Left lung (tissue), 14 donors: ENCODE measurements at places on chromosomes 2 and 18. TPM values are rescaled to one million over a fixed set of nuclear protein-coding genes. Genes with fewer than 3 reads are reported as not detected.

- no peak for DNase-seq
- H3K4me1 ChIP-seq = no peaks in the 10 kb centered on the region
- no peaks in the 10 kb centered on the region for H3K27me3 ChIP-seq
- H3K4me3 ChIP-seq = no peak overlapping the region
Observed at GRCh38 chr2:28201671-28202180, 190.9 kb upstream of the FOSL2 start.

DNA sequence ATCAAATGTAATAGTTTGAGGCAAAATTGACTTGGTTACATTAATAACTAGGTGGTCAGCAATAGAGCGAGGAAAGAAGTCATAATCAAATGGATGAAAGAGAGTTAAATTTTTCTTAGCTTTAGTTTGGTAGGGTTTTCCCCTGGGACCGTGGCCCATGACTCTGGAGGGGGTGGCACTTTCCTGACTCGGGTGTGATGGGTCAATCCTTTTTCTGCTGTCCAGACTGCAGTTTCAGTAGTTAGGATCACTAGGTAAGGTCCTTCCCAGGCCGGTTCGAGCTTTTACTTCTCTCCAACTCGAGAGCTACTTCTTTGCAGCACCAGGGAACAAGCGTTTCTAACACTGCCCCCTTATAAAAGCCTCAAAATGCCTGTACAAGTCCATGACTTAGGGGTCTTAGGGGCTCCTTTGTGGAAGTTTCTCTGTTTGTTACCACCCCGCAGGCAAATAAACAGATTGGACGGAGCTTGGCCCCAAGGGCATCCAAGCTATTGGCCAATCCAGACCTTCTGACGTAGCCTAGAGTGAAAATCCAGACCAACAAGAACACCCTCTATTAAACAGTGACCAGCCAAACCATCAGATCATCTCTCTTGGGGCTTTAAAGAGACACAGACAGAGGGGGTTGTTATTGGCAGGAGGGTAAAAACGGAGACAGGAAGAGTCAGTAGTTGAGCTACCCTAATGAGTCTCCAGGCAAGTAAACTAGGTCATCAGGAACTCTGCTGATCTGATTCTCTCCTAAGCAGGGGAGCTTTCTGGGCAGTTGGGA is 9.4 kb upstream of the CEP68 start:
- H3K4me3 ChIP-seq = no peak overlapping the region
- DNase-seq = no peak
- no peaks in the 10 kb centered on the region for H3K4me1 ChIP-seq
- no peaks in the 10 kb centered on the region for H3K36me3 ChIP-seq
- no peaks in the 10 kb centered on the region for H3K27me3 ChIP-seq

Gene LCT
- 0.08 TPM for total RNA-seq

Gene TLX2
- total RNA-seq = not detected

- H3K4me3 ChIP-seq = no peak overlapping the region
- peaks cover 3% of the 10 kb centered on the region for H3K4me1 ChIP-seq
- H3K27me3 ChIP-seq = no peaks in the 10 kb centered on the region
- no peak overlapping the region for H3K27ac ChIP-seq
Observed at GRCh38 chr18:9751371-9752031, 43.4 kb downstream of the RAB31 start.

Gene LYG2
- not detected for total RNA-seq

Gene RAB10
- total RNA-seq = 175 TPM

DNA sequence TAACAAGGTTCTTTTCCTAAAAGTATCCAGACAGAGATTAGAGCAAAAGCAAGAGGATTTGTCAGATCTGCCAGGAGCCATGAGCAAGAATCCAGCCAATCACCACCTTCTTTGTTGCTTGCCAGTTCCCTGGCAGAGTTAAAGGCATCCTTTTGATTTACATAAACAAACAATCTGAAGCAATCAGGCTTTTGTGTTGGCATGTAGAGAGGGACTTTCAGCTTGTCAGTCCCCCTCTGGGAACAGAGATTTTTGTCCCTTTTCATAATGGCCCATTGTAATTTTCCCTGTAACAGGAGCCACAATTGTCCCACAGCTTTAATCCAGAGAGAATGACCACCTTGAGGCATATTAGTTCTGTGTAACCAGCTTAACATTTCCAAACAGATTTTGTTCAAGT is at the start of gene ERMN:
ERMN (minus strand) TSS at position 39 of the 400 bp plus-strand sequence. CDS start 182 bp downstream, outside the sequence.
- H3K4me3 ChIP-seq = no peak within 1 kb of the TSS
- no peak for DNase-seq
- no peaks in the 10 kb centered on the region for H3K36me3 ChIP-seq

- no peak overlapping the region for H3K27ac ChIP-seq
- no peaks in the 10 kb centered on the region for H3K36me3 ChIP-seq
- no peak overlapping the region for H3K4me3 ChIP-seq
- no peaks in the 10 kb centered on the region for H3K27me3 ChIP-seq
- no peaks in the 10 kb centered on the region for H3K4me1 ChIP-seq
Observed at GRCh38 chr2:200003444-200003843, 48.1 kb downstream of the MAIP1 start.
